ENCODE measurements at places on chromosomes 4 and X. TPM values are rescaled to one million over a fixed set of nuclear protein-coding genes. Genes with fewer than 3 reads are reported as not detected.

DNA sequence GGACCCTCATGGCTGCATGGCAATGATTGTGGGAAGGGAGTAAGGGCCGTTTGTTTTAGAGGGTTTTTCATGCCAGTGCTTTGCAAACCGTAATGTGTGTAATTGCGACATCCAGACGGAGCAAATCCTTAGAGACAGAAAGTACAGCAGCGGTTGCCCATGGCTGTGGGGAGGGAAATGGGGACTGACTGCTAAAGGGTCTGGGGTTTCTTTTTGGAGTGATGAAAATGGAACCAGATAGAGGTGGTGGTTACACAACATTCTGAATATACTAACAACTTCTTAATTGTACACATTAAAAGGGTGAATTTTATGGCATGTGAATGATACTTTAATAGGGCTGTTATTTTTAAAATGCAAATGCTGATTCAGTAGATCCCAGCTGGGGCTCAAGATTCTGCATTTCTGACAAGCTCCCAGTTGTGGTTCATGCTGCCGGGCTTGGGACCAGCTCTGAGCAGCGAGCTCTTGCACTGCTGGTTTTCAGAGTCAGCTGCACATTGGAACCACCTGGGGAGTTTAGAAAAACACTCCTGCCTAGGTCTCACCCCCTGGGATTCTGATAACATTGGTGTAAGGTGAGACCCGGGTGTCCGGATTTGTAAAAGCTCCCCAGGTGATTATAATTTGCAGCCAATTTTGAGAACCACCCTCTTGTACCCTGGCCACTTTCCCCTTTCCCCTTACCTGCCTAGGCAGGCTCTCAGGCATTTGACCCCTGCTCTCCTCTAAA, 47.7 kb downstream of the PRPS1 start:
- peak; percentile 61 for DNase-seq

GRCh38 chrX:110863883-110864282, 68.3 kb upstream of the CHRDL1 start:
- DNase-seq: no peak

GRCh38 chr4:140102421-140102820, 51.6 kb downstream of the MAML3 start:
- no peak for DNase-seq

PPA2 gene
- total RNA-seq: 121 TPM
